ENCODE measurements at places on chromosomes 11 and 22. TPM values are rescaled to one million over a fixed set of nuclear protein-coding genes. Genes with fewer than 3 reads are reported as not detected.

GRCh38 chr11:19722702-19723101 is 10.1 kb downstream of the NAV2 start:
- H3K36me3 ChIP-seq = no peaks in the 10 kb centered on the region
- no peaks in the 10 kb centered on the region for H3K4me1 ChIP-seq
- H3K27ac ChIP-seq = no peak overlapping the region
- H3K4me3 ChIP-seq = no peak overlapping the region
- DNase-seq = no peak

DNA sequence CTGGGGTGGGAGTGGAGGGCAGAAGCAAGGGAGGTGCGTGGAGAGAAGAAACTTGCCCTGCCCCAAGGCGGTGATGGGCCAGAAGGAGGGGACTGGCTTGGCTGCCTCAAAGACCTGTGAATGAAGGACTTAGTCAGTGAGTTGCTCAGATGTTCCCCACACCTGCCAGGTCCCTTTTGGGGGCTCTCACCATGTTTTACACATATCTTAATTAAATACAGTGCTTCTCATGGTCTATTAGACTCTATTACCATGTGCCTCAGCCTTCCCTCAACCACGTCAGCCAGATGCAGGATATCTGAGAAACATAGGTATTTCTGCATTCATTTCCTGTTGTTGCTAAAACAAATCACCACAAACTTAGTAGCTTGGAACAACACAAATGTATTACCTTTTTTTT is 429.5 kb downstream of the BUD13 start:
- H3K4me3 ChIP-seq = no peak overlapping the region
- H3K27me3 ChIP-seq = no peaks in the 10 kb centered on the region
- H3K4me1 ChIP-seq = no peaks in the 10 kb centered on the region
- DNase-seq = no peak
- H3K27ac ChIP-seq = no peak overlapping the region
- no peaks in the 10 kb centered on the region for H3K36me3 ChIP-seq

DNA sequence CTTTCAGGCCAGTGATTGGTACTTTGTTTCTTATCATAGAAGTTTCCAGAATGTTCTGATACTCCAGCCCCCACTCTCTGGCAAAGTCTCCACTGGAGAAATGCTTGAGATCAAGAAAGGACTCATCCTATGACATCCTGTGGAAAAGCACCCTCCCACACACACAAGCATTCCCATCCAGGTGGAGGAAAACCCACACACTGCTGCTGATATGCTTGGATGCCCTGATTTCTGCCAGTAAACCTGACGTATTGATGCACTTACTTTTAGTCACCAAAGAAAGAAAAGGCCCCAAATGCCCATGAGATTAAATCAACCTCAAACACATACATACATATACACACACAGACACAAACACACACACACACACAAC is 9.2 kb upstream of the SLC5A12 start:
- no peaks in the 10 kb centered on the region for H3K27me3 ChIP-seq
- no peaks in the 10 kb centered on the region for H3K4me1 ChIP-seq
- no peak overlapping the region for H3K4me3 ChIP-seq

DNA sequence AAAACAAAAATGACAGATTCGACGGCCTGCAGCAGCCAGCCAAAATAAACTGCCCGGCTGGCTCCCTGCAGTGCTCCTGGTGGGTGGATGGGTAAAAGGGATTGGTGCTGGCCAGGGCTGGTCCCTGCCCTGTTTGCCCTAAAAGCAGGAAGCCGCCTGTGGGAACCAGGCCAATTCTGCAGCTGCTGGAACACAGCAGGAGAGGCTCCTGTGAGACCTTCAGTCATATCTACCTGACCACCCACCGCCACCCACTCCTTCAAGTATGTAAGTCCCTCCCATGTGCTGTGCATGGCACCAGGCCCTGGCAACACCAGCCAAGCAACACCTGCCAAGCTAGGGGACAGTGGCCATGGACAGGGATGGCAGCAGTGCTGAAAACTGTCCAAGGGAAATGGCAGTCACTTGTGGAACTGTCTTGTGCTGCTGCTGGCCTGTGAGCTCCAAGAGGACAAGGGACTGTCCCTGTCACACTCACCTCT is 48.7 kb upstream of the ARFGAP3 start:
- no peak overlapping the region for H3K27ac ChIP-seq
- H3K4me1 ChIP-seq = no peaks in the 10 kb centered on the region

DNA sequence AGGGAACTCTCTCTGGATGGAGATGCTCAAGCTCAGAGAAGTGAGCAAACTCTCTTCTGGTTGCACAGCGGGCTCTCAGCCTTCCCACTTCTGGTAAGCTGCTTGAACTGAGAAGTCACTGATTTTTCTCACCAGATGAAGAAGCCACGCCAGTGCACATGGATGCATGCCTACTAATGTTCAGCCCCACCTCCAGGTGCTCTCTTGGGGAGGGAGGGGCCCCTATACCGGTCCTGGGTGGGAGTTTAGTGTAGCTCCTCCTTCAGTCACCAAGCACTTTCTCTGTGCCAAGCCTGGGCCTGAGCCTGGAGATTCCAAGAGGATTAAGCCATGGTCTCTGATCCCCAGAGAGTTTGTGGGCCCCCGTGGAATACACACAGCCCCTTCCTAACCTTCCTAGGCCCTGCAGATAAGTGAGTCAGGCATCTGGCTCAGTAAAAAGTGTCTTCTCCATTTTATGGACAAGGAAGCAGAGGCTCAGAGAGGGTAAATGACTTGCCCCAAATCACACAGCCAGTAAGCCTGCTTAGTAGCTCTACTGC is 142.2 kb downstream of the ST3GAL4 start:
- H3K36me3 ChIP-seq = no peaks in the 10 kb centered on the region
- peaks cover 13% of the 10 kb centered on the region for H3K27me3 ChIP-seq
- no peak overlapping the region for H3K4me3 ChIP-seq

DNA sequence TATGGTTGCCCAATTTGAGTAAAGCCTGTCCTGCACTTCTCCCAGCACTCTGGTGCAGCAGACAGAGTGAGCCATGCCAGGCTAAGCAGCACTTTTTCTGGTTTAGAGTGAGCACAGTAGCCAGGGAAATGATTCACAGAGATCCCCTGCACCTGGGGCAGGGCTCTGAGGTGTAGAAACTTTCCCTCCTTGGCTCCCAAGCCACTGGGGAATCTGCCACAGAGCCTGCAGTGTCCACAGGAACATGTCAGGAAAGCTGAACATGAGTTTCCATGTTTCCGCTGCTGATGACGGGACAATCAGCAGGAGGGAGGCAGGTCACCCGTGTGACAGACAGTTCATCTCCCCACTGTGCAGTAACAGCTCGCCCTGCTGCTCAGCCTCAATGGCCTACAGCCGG is 429.9 kb upstream of the B3GAT1 start:
- no peak overlapping the region for H3K27ac ChIP-seq
- H3K27me3 ChIP-seq = peaks cover 3% of the 10 kb centered on the region
- DNase-seq = no peak
- H3K4me1 ChIP-seq = no peaks in the 10 kb centered on the region

DNA sequence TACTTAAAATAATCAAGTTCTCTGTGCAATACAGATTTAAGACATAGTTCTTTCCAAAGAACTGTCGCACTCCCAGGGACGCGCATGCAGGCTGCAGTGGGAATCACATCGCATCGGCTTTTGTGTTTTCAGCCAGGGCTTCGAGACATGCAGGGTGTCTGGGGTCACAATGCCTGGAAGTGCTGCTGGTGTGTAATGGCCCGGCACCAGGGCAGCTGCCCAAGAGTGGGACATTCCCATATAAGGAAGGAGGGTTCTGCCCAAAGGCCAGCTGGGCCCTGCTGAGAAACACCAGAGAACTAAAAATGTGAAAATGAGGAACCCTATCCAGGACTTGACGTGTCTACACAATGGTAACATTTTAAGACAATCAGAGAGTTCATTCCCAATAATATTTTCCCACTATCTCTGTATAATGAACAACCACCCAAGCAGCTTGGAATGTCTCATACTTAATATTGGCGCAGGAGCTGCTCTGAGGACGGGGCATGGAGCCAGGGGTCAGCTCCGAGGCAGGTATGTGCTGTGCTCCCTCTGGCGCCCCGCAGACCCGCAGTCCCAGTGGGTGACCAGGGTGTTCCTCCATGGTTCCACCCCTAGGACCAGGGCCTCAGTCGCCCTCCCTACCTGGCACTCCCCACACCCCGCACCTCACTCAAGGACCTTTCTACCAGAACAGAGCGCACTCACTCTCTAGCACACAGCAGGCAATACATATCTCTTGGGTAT is 11.3 kb downstream of the MCAT start:
- peaks cover 28% of the 10 kb centered on the region for H3K36me3 ChIP-seq
- peaks cover 38% of the 10 kb centered on the region for H3K4me1 ChIP-seq
- H3K27ac ChIP-seq = no peak overlapping the region
- peaks cover 17% of the 10 kb centered on the region for H3K27me3 ChIP-seq

DNA sequence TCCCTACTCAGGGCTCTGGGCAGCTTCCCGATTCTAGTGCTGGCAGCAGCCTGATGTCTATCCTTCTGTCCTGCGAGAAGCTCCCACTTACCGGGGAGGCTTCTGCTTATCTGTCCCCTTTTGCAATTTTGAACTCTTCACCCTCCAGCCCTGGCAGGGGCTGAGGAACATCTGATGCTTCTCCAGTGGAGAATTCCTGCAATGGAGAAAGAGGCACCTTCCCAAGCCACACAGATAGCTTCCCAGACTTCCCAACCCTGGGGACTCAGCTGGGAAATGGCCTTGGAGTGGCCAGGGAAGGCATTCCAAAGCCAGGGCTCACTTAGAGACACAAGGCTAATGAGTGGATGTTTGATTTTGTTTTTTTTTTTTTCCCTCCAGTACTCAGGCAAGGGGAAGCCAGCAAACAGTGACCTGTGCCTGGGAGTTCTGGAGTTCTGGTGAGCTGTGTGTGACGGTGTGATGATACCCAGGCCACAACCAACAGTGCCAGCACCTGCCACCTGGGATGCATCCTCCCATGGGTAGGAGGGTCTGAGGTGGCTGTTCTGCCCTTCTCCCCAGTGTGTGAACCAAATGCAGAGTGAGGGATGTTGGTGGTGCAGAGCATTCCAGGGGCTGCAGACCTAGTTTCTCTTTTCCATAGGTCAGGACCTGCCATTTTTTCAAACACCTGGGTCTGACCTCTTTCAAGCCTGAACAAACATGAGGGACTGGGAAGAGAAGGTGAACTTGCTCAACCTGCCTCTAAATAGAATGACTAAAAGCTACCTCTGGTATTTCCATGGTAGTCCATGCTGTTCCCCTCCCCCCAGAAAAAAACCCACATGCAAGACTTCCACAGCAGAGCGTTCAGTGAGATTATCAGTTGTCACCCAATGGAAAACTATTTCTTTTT is 95.1 kb downstream of the CCDC81 start:
- no peaks in the 10 kb centered on the region for H3K36me3 ChIP-seq
- no peak overlapping the region for H3K27ac ChIP-seq
- H3K27me3 ChIP-seq = no peaks in the 10 kb centered on the region
- H3K4me1 ChIP-seq = no peaks in the 10 kb centered on the region
- H3K4me3 ChIP-seq = no peak overlapping the region
- no peak for DNase-seq

DNA sequence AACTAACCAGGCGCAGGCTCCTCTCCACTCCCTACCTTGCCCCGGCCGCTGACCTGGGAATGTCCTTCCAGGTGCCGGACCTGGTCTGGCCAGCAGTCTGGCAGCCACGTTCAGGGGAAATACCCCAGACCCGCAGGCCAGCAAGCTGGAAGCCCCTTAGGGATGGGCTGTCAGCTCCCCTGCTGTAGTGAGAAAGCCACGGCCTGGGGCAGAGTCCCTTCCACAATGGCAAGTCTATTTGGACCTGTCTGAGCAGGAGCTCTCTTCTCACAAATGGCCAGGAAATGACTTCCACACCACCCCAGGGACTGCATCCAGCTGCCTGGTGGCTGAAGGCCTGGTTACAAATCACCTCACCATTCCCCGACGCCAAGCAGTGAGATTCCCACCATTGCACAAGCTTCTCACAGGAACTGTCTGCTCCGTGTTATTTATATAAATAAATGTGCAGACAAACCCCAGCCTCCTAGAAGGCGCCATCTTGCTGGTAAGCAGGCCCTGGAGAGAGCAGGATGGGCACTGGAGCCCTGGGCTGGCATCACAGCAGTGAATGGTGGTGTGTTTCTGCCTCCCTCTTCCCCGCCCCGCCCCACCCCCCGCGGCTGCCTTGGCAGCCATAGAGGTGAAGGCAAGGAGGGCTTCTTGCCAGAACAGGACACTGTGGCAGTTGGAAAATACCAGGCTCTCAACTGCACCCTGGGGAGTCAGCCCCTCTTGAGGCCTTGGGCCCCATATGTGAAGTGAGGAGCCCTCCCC is 23.7 kb downstream of the RSPH14 start:
- peaks cover 5% of the 10 kb centered on the region for H3K4me1 ChIP-seq
- no peak overlapping the region for H3K27ac ChIP-seq
- no peak for DNase-seq
- H3K27me3 ChIP-seq = no peaks in the 10 kb centered on the region
- H3K36me3 ChIP-seq = no peaks in the 10 kb centered on the region

- H3K4me1 ChIP-seq = no peaks in the 10 kb centered on the region
- peaks cover 61% of the 10 kb centered on the region for H3K36me3 ChIP-seq
- H3K4me3 ChIP-seq = no peak overlapping the region
- H3K27me3 ChIP-seq = no peaks in the 10 kb centered on the region
- no peak for DNase-seq
These were observed 75.8 kb downstream of the RNF169 start for GRCh38 chr11:74824285-74824982.

- no peak for DNase-seq
- H3K27ac ChIP-seq = no peak overlapping the region
- peaks cover 9% of the 10 kb centered on the region for H3K27me3 ChIP-seq
- H3K4me1 ChIP-seq = no peaks in the 10 kb centered on the region
These were observed 147.9 kb downstream of the C11orf91 start for GRCh38 chr11:33552756-33553155.

- H3K27me3 ChIP-seq = no peaks in the 10 kb centered on the region
- H3K27ac ChIP-seq = no peak overlapping the region
- DNase-seq = no peak
- no peaks in the 10 kb centered on the region for H3K36me3 ChIP-seq
- H3K4me3 ChIP-seq = no peak overlapping the region
These were observed 378.1 kb downstream of the LARGE1 start for GRCh38 chr22:33542153-33542552.

DNA sequence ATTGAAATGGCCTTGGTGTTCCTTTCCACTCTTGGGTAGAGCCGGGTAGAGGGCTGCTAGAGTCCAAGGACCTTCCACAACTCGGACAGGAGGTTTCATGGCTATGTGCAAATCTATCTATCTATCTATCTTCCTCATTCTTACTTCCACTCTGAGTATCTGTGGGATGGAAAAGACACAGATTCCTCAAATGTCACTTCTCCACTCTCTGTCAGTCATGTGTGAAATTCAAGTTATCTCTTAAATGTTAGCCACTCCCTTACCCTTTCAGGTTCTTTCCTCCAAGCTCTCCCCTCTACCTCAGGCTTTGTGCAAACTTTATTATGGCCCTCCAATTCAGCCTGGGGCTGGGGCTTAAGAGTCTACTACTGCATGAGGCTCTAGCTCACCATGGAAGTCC is 84.3 kb downstream of the GDPD4 start:
- no peak overlapping the region for H3K4me3 ChIP-seq
- H3K27me3 ChIP-seq = no peaks in the 10 kb centered on the region
- DNase-seq = no peak
- H3K27ac ChIP-seq = no peak overlapping the region

GRCh38 chr11:27718863-27719545 is 18.7 kb upstream of the BDNF start:
- H3K27ac ChIP-seq = no peak overlapping the region
- H3K4me1 ChIP-seq = peaks cover 4% of the 10 kb centered on the region
- no peak for DNase-seq
- peaks cover 49% of the 10 kb centered on the region for H3K27me3 ChIP-seq

Gene APIP
- total RNA-seq = 19.4 TPM

Gene FREY1
- total RNA-seq = 6.6 TPM

Gene EFCAB6
- total RNA-seq = 0.39 TPM

Gene CEP57
- 82.9 TPM for total RNA-seq

Gene AIFM3
- 4.5 TPM for total RNA-seq

Gene CLTCL1
- 5.2 TPM for total RNA-seq

Gene KCNA4
- total RNA-seq = not detected

Gene PGA5
- not detected for total RNA-seq

All from B cell (primary cell).